Head of caudate nucleus (tissue), 42 donors: ENCODE measurements at places on chromosomes 7 and 10.

DNA sequence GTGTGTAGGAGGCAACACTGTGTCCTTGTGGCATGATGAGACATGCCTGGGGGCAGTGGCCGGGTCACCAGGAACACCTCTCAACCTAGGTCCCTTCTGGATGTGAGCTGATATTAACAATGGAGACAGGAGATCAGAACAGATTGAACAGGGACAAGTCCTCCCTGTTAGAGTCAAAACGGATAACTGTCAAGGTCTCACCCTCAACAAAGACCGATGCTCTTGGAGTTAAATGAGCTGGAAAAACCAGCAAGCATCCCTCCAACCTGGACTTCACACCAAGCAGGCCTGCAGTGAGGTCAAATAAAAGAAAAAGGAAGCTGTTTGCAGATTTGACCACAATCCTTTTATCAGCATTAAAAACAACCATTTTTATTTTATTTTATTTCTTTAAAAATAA is 49.0 kb downstream of the SLIT1 start:
- no peak for DNase-seq

- DNase-seq: peak; percentile 98
Measured at GRCh38 chr10:23438547-23439451, at the start of gene OTUD1. Gene OTUD1, plus strand, starts transcription at chr10:23439075. Its CDS starts 383 bp downstream, at chr10:23439458.

- peak; percentile 88 for DNase-seq
Measured at GRCh38 chr7:111756687-111757178, 194.4 kb upstream of the IMMP2L start.

- peak; percentile 28 for DNase-seq
Measured at GRCh38 chr7:94907811-94908322, 473 bp downstream of the PPP1R9A start.

DNA sequence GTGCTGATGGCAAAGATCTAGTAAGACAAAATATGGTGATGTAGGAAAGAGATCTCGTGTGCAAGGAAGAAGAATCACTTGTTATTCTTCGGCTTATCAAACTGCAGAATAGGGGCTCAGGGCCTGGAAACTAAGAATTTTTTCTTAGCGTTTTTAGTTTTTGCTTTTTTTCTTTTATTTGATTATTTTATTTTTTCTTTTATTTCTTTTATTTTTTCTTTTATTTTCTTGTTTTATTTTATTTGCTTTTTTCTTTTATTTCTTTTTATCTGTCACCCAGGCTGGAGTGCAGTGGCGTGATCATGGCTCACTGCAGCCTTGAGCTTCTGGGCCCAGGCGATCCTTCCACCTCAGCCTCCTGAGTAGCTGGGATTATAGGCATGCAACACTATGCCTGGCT is 70.0 kb downstream of the ATRNL1 start:
- DNase-seq: no peak

- DNase-seq: peak; percentile 54
Measured at GRCh38 chr10:79069325-79070080, 737 bp downstream of the ZMIZ1 start.

GRCh38 chr10:12814166-12814565 is 187.3 kb downstream of the CCDC3 start:
- no peak for DNase-seq

DNA sequence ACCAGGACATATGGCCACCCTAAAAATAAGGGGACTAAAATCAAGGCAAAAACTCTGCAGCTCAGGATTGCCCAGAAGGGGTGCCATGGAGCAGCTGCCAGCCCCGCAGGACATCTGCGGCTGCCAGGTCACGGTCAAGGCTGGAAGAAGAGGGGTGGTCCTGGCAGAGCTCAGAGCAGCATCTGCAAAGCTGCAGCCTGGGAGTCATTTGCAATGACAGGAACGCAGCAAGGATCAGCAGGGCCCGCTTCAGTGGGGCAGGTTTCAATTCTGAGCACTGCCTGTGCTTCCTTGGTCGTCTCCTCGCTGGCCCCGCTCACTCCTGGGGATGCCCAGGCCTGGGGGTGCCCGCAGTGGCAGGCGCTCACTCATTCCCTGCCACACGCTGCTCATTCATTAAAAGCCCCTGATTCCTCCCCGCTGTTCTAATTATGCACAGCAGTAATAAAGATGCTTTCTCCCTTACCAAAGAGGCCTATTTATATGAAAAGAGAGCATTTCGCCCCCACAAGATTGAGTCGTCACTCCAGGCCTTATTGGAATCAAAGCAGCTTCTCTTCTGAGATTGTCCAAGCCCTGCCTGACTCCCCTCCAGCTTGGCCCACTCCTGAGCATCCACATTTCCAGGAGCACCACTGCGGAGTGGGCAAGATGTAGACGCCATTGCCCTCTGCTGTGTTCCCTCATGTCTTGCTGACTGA is 4.6 kb downstream of the HSPA12A start:
- peak; percentile 33 for DNase-seq

- DNase-seq: no peak
Measured at GRCh38 chr7:116552602-116553001, 27.8 kb downstream of the CAV1 start.

DNA sequence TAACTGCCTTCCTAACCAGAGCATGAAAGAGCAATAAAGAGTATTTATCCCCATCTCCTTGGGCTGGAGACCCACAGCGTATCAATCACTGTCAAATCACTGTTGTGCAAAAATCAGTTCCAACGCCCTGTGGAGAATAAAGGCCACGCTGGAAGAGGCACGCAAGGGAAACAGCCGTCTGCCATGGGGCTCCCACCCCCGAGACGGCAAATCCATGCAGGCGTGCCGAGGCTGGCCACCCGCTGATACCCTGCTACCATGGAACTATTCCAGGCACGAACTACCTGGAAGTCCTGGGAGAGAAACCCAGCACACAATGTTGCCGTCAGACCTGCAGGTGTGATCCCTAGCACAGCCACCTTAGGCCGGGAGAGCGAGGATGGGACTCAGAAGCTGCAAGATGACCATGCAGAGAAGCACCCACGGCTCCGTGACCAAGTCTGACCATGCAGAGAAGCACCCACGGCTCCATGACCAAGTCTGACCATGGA is 185.3 kb downstream of the DIP2C start:
- no peak for DNase-seq

DNA sequence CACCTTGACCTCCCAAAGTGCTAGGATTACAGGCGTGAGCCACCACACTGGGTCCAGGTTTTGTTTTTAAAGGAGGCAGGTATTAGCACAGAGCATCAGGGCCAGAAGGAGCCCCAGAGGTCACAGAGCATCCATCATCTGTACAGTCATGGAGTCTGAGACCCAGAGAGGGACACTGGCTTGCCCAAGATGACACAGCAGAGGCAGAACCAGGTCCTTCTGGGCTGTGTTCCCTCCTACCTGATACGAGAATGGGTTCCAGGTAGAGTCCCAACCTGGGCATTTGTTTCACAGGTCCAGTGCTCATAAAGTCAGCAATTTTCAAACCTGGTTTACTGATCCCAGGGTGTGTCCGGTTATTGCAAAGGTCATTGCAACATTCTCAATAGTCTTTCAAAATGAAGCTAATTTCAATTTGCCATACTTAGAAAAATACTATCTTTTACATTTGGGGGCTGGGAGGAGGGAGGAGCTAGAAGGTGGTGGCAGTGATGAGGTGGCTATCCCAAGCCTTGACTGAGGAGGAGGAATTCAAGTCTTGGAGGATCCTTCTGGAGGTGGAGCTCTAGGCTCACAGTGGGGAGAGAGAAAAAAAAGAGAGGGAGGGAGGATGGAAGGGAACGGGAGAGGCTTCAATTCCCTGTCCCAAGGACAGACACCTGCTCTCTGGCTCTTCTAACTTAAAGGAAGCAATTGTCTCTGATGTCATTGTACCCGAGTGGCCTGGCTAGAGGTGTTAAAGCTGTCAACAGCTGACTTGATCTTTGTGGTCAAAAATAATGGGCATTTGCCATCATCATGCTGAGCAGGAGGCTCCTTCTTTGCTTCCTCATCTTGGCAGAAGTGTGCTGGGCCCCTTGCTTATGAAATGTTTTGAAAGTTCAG is 8.1 kb downstream of the MXI1 start:
- no peak for DNase-seq

DNA sequence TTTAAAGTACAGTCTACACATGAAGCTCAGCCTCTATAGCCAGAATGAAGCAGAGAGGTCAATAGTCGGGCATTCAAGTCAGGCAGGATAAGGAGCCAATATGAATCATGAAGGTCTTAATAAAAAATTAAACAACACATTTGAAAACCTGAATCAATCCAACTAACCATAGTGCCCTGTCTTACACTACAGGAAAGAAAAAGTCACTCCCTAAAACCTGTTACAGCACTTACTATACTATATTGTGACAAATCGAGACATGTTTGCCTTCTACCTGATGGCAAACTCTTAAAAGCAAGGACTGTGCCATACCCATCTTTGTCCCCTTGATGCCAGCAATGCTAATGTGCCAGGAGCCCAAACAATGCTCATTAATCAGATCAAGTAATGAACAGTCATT is 117.6 kb downstream of the HTR7 start:
- no peak for DNase-seq

DNA sequence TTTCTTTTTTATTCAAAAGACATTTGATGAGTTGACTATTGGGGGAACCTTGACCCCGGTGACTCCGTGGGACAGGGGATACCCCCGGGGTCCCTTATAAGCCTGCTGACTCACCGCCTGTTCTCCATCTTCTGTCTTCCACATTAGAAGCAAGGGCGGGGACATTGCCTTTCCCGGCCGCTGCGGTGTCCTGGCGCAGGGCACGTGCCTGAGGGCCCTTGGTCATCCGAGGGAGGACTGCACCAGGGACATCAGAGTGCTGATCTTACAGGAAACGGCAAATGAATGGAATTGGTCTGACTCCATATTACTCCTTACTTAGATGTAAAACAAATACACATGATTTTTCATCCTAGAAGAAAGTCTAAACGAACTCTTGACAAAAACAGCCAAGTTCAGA is 170.1 kb downstream of the CUX1 start:
- DNase-seq: no peak

- peak; percentile 33 for DNase-seq
Measured at GRCh38 chr10:120459185-120459584, 2.2 kb downstream of the PLPP4 start.

DNA sequence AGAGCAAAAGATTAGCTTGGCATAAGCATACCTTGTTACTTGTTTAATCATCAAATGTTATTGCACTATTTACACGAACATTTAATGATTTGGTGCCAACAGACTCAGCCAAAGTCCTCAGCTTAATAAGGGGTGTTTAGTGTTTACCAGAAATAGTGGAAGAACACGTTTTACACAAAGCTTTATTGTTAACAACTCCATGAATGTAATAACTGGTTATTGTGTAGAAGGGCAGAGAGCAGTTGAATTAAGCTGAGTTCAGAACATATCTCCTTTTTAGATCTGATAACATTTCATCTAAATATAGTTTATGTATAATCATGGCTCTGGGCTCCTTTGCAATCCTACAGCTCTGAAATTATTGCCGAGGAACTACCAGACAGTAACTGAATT is 99.1 kb downstream of the CABCOCO1 start:
- no peak for DNase-seq

DNA sequence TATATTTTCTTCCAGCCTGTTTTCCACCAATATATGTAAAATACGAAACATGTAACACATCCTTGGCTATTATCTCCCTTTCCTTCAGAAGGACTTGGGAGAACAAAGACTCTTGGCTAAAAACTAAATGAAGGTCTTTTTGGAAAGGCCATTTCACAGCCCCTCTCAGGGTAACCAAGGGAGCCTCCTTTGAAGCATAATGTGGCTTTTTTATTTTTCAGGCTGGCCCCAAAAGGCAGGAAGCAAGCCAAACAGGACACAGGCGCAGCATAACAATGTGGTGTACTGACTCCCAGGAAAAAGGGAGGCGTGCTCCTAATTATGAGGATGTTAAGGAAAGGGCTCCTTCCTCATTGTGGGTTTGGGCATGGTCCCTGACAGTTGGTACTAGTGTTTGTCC is 30.3 kb upstream of the CCSER2 start:
- no peak for DNase-seq

DNA sequence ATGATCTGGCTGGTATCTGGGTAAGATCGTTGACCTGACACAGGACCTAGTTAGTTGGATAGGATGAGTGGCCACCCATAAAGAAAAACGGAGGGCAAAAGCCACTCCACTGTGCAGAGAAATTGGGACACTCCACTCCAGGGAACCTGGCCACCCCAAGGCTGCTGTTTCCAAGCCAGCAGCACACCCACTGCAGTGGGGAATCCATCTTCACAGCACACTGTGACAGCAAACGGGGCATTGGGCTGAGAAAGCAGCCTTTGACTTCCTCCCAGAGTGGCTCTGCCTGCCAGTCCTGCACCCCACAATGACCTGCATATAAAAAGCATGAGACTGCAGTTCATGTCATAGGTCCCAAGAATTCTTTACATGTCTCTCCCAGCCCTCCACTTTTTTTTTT is 52.9 kb downstream of the MTPN start:
- DNase-seq: no peak

GRCh38 chr7:102985176-102985783 is 72.5 kb downstream of the LRRC17 start:
- no peak for DNase-seq

DNA sequence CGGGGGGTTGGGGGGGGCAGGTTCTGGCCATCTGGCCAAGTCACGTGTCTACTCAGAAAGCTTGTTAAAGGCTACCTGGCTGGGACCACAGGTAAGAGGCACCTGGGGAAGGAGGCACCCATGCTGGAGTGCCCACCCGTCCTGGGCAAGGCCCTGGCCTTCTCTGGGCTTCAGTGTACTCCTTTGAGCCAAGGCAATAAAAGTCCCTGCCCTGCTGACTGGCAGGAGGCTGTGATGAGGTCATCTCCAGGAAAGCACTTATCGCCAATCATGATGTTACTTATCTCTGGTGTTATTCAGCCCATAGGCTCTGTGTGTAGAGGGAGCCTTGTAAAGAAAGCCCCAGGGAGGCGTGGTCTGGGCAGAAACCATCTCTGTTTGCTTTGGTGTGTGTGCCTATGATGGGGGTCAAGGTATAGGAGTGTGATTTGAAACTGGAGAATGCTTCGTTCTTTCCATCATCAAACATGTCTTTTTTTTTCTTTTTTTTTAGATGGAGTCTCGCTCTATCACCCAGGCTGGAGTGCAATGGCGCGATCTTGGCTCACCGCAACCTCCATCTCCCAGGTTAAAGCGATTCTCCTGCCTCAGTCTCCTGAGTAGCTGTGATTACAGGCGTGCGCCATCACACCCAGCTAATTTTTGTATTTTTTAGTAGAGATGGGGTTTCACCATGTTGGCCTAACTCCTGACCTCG is 2.5 kb upstream of the CLDN4 start:
- no peak for DNase-seq
